ENCODE measurements at places on chromosomes 1 and 21. TPM values are rescaled to one million over a fixed set of nuclear protein-coding genes. Genes with fewer than 3 reads are reported as not detected.

- no peak for ATAC-seq
Measured at GRCh38 chr1:64956733-64957441, 9.5 kb downstream of the JAK1 start.

DNA sequence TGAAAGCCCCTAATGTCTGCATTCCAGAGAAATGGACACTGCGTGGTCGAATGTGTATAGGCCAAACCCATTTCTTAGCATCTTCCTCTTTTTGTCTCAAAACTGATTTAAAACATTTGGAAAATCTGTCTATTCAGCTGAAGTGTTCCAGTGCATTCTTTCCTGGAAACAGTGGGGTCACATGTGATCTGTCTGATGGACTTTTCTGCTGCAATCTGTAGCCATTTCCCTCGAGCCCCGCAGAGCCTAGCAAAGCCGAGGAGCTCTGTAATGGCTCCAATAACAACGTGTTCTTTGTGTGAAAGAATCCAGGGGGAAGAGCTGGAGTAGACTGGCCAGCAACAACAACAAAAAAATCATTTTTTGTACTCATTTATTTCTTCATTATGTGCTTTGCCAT lies 329.3 kb downstream of the BARHL2 start:
- ATAC-seq, result peak; percentile 34

- ATAC-seq, result no peak
Measured at GRCh38 chr1:162284206-162284955, 92.3 kb downstream of the SPATA46 start.

DNA sequence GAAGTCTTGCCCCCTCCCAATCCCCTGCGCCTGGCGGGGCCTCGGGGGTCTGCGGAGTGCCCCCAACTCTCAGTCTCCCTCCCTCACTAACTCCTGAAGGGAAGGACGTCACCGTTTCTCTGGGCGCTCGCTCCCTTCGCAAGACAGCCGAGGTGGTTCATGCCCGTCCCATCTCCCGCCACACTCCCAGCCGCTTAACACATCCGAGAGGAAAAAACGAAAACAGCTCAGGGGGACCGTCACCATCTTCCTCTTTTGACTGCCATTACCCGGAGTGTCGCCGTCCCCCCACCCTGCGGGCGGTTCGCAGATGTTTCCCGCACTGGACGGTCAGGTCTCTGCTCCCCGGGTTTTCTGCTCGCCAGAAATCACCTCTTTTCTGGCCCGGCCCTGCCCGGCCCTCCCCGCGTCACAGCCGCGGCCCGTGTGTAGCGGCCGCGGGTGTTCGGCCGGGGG lies 532 bp downstream of the ERO1B start:
- peak; percentile 58 for ATAC-seq

DNA sequence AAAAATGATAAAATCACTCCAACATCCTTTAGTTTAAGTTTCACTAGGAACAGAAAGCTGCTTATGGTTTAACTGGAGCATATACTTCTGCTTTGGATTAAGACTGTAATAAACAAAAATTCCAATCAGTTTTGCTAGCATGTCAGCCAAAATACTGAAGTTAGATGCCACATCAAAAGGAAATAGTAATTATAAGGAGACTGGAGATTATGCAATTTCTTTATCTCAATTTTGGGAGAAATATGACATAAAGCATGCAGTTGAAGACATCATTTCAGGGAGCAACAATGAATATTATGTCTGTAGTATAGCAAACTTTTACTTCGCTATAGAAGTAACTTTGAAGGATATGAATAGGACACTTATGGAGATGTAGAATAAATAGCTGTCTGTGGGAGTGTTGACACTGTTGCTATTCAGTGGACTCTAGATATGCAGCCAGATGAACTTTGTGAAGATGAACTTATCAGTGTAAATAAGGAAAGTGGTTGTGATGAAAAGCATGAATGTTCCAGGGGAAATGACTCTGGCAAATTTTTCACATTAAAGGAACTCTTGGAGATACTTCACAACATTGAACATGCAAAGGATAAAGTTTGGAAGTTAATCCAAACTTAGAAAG lies 107.8 kb downstream of the RABGAP1L start:
- ATAC-seq, result peak; percentile 18

- peak; percentile 43 for ATAC-seq
Measured at GRCh38 chr1:40692429-40692895, 958 bp downstream of the NFYC start.

DNA sequence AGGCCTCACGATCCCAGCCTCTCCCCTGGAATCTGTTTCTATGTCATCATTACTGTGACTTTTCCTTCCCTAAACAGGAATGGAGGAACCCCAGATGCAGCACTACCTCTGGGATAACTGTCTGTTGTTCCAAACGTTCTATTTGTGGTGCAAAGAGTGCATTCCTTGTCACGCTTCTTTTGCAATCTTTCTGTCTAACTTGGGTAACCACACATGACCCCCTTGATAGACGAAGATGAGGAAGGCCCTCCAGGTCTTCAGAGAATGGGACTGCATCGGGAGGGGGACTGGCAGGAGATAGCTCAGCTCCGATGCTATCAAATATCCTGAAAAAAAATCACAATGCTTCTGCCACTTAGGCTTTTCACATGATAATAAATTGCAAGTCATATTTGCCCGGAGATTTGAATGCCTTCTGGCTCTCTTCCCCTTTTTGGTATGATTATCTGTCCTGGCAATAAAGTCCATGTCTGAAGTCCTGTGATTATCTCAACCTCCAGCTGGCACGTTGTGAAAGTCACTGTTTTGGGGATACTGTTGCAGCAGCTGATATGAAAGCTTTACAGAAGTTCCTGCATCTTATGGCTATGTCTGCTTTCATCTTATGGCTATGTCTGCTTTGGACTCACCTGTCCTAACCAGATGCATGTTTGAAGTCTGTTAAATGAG lies 148.7 kb upstream of the LMO4 start:
- no peak for ATAC-seq

DNA sequence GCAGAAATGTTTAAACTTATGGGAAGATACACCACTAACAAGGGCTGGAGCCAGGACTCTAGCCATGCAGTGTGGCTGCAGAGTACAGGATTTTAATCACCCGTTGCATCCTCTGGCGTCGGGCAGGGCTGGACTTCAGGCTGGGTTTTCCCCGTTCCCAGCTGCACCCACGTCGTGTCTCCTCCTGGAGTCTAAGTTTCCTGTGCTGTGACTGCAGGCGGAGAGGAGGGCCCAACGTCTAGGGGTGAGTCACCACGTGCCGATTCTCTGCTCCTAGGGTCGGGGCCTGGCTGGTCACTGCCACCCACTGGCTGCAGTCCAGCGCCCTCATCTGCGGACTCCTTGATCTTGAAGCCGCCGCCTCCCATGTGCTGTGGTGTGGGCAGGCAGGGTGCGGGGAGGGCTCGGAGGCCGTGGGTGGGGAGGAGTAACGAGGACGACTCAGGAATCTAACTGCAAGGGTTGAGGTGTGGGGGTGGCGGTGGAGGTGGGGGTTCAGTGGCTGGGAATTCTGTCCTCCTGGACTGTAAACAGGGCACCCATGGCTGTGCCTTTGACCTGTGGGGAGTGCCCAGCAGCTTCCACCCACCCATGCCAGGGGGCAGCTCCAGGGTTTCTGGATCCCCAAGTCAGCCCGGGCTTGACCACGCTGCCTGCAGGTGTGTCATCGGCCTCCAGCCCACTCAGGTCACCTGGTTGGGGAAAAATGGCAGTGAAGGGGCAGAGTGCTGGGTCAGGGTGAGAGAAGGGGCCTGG lies 77.8 kb downstream of the ALPL start:
- ATAC-seq, result peak; percentile 89

DNA sequence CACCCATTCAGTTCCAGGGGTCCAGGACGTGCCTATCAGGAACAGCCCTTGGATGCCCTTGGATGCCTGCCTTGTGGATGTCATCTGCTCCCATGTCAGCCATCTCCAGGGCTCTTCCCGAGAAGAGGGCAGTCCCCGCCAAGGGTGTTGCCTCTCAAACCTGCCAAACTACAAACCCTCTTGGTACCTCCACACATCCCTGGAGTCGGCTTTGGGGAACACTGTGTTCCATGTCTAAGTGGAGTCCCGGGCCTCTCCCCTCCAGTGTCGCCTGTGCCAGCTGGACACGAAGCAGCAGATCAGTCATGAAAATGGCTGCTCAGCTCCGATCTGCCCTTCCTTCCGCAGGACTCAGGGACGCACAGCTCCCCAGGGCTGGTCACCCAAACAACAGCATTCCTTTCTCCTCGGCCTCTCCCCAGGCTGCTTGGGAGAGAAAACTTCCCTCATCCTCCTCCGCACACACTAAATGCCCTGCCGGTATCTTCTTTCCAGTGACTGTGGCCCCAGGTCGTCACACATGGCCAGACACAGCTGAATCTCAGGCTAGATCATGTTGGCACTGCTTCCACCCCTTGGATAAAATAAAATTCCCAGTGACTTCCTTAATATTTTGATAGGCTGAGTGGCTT lies 53.4 kb downstream of the GALNT2 start:
- no peak for ATAC-seq

GRCh38 chr1:116755066-116755465 lies 836 bp downstream of the CD2 start:
- ATAC-seq, result no peak

GRCh38 chr1:82152356-82153271 lies 351.9 kb downstream of the ADGRL2 start:
- no peak for ATAC-seq

DNA sequence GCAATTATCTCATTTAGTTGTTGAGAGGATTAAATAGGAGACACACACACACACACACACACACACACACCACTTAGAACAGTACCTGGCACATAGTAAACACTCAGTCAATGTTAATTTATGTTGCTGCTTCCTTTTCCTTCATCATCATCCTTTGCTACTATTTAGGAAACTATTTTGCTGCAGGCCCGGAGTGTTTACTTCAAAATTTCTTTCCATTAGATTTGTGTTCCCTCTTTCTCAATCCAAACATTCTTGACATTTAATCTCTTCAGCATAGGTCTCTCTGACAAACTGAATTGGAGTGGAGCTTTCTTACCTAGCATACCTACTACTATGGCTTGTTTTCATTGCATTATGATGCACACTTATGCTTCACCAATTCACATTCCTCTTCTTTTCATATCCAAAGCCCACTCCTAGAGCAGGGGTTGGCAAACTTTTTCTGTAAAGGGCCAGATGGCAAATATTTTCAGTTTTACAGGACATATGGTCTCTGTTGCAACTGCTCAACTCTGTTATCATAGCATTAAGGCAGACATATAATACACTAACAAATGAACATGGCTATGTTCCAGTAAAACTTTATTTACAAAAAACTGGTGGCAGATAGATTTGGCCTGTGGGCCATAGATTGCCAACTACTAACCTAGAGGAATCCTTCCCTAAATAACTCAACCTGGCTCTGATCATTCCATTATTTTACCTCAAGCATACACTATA lies 49.5 kb downstream of the SCMH1 start:
- no peak for ATAC-seq

- no peak for ATAC-seq
Measured at GRCh38 chr1:65398083-65398482, 22.4 kb upstream of the LEPR start.

DNA sequence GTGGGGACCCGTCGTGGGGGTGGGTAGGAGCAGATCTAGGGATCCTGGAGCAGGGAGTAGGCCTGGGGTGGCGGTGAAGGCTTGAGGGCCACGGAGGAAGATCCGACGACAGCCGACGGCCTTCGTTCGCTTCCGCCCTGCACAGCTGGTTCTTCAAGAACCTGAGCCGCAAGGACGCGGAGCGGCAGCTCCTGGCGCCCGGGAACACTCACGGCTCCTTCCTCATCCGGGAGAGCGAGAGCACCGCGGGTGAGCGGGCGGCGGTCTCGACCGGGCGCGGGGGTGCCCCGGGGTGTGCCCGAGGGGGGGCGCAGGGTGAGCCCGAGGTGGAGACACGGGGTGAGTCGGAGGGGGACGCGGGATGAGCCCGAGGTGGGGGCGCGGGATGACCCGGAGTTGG lies 16.5 kb upstream of the HDAC1 start:
- no peak for ATAC-seq

DNA sequence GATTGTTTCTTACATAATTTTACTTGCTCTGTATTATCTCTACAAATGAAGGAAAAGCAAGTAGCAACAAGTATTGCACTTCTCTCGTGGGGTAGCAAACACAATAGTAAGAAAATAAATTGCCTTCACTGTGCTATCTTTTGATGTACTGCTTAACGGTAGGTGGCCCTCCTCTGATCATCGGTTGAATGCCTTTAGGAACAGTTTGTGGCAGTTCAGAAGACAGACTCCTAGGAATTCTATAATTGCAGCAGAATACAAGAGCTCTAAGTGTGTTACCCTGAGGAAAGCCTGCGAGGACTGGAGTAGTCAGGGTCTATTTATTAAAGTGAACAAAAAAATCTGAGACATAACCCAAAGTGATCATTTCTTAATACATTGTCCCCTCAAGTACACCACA lies 1135.9 kb downstream of the KCNT2 start:
- ATAC-seq, result no peak

GRCh38 chr1:219405531-219406331 lies 207.2 kb downstream of the ZC3H11B start:
- no peak for ATAC-seq

- no peak for ATAC-seq
Measured at GRCh38 chr1:4353090-4353856, 301.1 kb upstream of the AJAP1 start.

GRCh38 chr1:53591924-53592323 lies 132.7 kb downstream of the DMRTB1 start:
- ATAC-seq, result no peak

- ATAC-seq, result no peak
Measured at GRCh38 chr1:11981378-11982009, 1.2 kb downstream of the MFN2 start.

The PRAMEF14 gene
- total RNA-seq, result 1.0 TPM

The ZNHIT6 gene
- total RNA-seq, result 20.9 TPM

The CLDN8 gene
- 0.23 TPM for total RNA-seq

The GJA9 gene
- 0.18 TPM for total RNA-seq

The CHI3L2 gene
- total RNA-seq, result not detected

The CBR3 gene
- total RNA-seq, result 0.49 TPM

The NMNAT2 gene
- 57.8 TPM for total RNA-seq

The KRTAP13-2 gene
- 0.29 TPM for total RNA-seq
